Activated T-cell treated with anti-CD3 and anti-CD28 coated beads, Interleukin-2, amount 50 U/mL, for 4 hours (primary cell): ENCODE measurements at places on chromosomes 11 and 22.

DNA sequence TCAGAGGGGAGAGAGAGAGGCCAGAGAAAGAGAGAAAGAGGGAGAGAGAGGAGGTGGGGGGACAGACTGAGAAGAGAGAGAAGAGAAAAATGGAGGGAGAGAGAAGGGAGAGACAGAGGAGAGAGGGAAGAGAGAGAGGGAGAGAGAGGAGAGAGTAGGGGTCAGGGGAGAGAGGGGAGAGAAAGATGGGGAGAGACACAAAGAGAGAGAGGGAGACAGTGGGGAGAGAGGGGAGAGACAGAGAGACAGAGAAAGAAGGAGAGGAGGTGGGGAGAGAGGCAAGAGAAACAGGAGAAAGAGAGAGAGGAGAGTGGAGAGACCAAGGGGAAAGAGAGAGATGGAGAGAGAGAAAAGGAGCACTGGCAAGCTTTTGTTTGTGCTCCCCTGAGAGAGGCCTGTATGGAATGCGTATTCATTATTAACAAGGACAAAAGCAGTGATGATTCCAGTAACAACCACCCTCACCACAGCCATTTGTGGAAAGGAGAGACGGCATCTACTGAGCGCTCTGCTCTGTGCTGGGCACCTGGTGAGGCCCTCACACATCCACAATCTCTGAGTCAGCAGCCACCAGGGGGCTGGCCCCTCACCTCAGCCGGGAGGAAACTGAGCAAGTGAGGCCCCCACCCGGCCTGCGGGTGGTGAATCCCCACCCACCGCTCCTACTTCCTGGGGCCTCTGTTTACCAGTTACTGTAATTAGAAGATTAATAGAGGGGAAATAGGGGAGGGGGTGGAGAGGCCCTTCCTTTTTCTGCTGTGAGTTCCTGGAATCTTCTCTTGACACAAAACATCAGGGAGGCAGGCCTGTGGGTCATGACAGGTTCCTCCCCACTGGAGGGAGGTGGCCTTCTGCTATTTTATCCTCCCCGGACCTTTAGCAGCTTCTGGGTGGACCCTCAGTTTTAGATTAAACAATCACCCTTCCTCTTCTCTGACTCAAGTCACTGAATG, 14.6 kb upstream of the MIAT start:
- DNase-seq = peak; percentile 78

- DNase-seq = no peak
Observed at GRCh38 chr11:71976551-71976950, 22.2 kb upstream of the IL18BP start.

GRCh38 chr11:41400819-41401382, 58.6 kb downstream of the LRRC4C start:
- no peak for DNase-seq

DNA sequence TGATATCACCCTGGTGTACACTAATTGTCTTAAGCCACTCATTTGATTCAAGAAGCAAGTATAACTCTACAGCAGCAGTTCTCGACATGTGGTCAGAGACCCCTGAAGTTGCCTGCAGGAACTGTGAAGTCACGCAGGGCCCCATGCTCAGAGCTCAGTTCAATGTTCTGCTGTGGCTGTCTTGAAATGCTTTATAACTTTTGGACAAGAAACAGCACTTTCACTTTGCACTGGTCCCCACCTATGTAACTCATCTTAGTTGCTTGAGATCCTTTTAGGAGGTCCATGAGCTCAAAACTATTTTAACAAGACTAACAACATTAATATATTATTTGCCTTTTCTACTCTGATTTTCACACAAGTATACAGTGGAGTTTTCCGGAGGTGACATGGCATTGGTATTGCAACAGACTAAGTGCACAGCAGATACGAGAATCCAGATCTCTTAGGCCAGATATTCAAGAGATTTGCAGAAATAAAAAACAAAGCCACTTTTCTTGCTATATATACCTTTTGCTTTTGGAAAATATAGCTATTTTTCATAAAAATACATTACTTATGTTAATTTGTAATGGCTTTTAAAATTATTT, 64.8 kb downstream of the PRR5L start:
- DNase-seq = no peak
